ENCODE measurements at places on chromosomes 7 and 10.
A peak's percentile ranks its signal among the peaks of the same experiment; 100 is the strongest.

GRCh38 chr10:3451516-3452172 lies 279.1 kb upstream of the PITRM1 start:
- no peak for DNase-seq

DNA sequence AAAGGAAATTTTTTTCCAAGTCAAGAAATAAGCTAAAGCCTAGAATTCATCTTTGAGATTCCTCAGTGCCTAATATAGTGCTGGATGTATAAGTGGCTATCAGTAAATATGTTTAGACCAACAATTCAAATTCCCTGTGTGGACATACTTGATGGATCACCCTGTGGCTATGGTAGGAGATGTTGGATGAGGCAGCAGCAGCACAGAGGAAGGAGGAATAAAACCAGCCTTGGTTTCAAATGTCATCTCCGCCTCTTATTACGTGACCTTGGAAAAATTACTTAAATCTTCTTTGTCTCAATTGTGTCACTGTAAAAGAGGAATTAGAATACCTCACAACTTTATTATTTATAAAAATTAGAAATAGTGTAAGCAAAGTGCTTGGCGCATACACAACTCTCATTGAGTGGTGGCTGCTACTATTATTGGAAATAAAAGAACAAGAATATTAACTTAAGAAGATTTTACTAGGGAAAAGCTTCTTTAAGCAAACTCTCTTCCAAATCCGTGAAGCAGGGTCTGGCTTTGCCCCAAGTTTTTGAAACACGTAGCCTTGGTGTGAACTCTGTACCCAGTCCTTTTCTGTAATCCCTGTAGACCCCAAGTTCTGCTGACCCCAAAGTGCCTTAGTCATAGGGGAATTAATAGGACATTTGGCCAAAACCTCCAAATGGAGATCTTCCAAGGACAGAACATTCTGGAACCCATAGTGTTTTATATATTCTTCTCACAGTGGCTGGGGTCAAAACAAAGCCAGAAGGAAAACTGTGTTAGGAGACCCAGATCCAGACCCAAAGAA lies 283.8 kb downstream of the PTEN start:
- DNase-seq = no peak

DNA sequence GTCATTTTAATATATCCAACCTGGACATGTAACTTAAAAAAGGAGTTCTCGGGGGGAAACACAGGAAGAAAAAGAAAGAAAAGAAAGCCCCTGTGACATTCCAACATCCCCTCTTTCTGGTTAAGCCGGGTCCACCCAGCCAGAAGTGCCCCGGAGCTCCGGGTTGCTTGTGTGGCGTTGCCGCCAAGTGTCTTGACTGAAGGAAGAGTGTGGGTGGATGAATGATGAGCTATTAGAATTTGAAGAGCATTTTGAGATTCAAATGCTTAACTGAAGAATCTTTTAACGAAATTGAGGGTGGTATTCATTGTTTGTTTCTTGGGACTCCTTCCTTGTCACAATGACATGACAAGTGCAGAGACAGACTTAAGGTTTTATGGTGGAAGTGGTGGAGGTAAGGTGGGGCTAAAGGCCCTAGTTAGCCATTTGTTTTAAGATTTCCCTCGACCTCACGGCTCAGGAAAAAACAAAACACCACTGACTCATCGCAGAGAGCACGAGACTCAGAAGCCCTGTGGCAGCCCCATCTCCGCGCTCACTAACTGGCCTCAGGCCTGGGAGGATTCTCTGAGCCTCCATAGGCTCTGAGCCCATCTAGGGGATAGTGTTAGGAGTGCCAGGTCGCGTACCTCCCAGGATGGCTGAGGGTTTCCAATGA lies 1.8 kb upstream of the GLI3 start:
- DNase-seq = no peak

DNA sequence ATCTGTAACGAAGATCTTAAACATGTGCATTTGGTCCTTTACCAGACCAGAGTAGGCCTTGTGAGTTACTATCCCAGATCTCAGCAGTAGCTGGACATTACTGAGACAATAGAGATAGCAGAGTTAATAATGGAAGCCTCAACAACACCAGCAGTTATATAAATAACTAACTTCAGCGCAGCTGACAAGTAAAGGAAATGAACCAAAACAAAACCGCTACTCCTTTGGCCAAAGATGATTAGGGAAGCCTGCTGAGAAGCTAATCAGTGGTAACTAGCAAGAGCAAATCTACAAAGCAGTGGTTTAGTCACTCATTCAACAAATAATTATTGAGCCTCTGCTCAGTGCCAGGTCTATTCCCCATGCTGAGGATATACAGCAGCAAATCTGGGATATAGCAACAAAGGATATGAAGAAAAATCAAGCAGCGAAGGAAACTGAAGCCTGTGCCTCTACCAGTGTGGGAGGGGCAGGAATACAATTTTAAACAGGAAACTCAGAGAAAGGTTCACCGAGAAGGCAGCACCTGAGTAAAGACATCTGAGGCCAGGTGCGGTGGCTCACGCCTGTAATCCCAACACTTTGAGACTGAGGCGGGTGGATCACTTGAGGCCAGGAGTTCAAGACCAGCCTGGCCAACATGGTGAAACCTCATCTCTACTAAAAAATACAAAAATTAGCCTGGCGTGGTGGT lies 103.6 kb downstream of the ELMO1 start:
- DNase-seq = no peak

DNA sequence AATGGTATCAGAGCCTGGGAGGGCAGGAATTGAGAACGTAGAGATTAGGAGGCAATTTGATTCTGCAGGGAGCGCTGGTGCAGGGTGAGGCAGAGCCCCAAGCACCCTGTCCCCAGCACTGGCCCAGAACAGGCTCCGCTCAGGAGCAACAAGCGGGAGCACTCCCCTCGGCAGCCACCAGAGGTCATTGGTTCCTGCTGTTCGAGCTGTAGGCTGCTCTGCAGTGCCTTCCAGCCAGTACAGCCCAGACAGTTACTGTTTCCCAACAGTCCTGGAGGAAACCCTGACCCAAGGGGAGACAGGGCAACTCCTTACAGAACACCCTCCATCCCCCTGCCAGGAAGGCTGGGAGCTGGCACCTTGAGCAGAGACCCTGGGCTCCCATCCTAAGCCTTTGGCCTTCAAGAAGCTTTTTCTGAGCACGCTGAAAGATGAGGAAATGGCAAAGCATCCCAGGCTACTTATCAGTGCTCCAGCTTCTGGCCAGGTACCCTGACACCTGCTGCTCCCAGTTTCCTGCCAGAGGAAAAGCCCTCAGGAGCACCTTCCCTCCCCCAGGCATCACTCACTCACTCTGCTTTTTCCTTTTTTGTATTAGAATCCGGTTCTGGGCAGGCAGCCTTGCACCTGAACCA lies 71.2 kb upstream of the EFCAB10 start:
- DNase-seq = peak; percentile 63

Data from NCI-H526 treated with DMSO at 0.1 percent for 48 hours (cell line).